ENCODE measurements at places on chromosomes 6 and 20. TPM values are rescaled to one million over a fixed set of nuclear protein-coding genes. Genes with fewer than 3 reads are reported as not detected.

DNA sequence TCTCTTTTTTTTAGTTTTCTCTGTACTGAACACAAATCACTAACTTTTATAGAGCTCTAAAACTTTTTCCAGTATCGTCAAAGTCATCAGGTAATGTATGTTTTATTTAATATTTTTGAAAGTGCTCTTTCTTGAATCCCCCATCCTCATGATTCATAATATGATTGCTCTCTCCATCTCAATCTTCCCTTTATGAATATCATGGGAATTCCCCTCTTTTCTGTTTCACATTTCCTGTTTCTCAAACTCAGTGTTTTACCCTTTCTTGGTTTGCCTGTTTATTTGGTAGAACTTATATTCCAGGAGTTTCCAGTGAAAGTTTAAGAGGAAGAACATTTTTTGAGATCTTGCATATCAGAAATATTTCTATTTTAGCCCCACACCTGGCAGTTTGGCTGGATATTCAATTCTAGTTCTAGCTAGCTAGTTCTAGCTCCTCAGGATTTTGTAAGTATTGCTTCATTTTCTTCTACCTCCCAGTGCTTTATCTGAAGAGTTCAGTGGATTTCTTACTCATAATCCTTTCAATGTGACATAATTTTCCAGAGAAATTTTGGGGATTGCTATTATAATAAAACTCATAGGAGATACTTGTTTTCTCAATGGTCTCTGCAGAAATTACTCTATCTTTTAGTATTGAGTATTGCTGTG, 6.1 kb upstream of the C6orf58 start:
- no peak for DNase-seq

DNA sequence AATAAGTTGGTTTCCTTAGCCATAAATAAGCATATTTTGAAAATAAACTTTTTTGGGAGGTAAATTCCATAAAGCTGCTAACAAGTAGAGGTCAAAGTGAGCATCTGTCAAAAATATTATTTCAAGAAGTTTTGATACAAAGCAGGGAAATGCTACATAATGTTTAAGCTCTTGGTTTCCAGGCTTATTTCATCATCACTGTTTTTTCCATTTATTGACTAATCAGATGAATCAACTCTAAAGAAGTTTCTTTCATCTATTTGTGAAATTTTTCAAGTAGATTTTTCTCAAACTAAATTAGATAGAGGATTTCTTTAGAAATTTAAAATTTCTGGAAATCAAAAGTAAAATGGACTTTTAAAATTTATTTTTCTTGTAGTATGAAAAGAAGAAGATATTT, 89.5 kb upstream of the TBX18 start:
- peak; percentile 53 for DNase-seq

GRCh38 chr20:57661746-57662455, 41.7 kb upstream of the ZBP1 start:
- DNase-seq, result no peak

- no peak for DNase-seq
These were observed 36.7 kb downstream of the PTPRA start for GRCh38 chr20:2909953-2910352.

Gene GTF3C6
- 57.1 TPM for total RNA-seq

Gene TDP2
- 16.0 TPM for total RNA-seq

Gene PRND
- 46.4 TPM for total RNA-seq

- DNase-seq, result peak; percentile 27
These were observed 10.8 kb upstream of the WTAP start for GRCh38 chr6:159716247-159717096.

DNA sequence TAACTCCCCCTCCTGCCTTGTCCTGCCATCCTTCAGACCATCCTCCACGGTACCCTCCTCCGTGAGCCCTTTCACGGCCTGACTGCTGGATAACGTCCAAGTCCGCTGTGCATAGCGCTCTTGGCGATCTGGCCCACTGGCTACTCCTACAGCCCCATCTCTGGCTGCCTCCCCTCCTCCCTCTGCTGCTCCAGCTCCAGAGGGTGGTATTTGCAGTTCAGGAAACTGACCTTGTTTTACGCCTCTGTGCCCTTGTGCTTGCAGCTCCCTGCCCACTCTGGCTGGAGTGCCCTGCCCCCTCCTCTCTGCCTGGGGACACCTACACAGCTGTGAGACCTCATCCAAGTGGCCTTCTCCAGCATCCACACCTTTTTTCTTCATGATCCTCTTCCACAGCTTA, 6.5 kb upstream of the RREB1 start:
- DNase-seq, result no peak

Gene DDRGK1
- total RNA-seq, result 28.9 TPM

GRCh38 chr6:64225503-64225902, 589.9 kb downstream of the PHF3 start:
- no peak for DNase-seq

DNA sequence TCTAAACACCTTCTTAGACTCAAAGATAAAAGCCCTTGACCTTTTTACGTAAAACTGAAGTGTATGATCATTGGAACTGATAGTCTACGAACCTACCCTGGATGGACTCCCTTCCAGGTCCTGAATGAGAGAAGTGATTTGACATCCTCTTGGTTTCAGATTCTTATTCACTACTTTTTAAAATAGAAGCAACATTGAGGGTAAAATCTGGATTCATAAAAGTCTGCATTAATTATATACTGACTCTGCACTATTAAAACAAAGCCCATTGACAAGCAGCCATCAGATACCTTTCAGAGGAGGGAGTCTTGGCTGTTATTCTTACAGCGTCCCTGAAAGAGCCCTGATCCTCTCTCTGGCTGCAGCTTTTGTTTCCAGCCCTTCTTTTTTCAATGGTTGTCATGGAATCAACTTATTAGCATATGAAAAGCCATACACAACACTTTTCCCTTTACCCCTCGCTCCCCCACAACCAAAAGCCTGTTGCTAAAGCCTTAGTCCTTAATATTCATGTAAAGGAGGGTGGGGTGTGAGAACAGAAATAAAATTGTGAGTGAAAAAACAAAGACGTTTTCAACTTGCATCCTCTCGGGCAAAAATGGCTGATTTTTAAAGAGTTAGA, 270.0 kb upstream of the MARCKS start:
- DNase-seq, result peak; percentile 47

Gene COL11A2
- total RNA-seq, result 172 TPM

- DNase-seq, result no peak
These were observed 62.2 kb upstream of the CLDN20 start for GRCh38 chr6:155201461-155202226.

DNA sequence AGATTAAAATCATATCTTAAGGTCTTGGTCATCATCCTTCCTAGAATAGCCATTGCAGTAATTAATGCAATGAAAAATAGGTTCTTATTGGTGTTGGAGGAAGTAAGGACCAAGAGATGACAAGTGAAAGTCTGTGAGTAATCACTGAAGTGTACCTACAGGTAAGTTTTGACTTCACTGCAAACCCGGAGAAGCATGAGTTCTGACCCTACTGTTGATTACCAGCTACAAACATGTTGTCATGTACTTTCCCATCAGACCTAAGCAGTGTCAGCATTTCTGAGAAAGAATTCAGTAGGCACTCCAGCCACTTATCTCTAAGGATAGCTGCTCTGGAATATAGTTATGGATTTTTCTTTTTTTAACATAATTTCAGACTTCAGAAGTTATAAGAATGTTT, 280.9 kb downstream of the ZFAND3 start:
- no peak for DNase-seq

- no peak for DNase-seq
These were observed 215.5 kb downstream of the ALDH8A1 start for GRCh38 chr6:134734312-134734869.

DNA sequence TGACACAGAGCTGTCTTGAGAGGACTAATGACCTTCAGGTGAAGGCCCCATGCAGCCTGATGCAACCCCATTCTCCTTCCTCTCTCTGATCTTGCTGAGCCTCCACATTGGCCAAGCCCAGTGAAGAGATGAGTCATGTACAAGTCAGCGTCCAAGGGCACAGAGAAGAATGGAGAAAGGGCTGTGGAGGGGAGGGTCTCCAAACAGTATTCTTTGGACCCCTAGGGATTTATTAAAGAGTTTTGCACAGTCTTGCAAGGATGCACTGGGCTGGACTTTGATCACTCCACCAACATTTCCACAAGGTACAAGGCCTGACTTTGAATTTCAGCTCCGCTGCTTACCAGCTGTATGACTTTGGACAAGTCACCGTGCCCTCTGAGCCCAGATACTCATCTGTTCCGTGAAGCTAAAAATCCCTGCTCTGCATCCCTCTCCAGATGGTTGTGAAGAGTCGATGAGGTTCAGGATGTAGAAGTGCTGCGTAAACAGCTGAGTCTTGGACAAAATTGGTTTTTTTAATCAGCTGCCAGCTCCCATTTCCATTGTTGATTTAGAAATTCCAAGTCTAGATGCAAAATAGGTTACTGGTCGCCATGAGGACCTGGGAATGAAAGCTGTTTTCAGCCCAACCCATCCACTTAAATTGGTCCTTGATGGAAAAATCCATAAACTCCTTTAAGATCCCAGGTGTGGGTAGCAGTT, 14.1 kb upstream of the KCNG1 start:
- DNase-seq, result no peak

Data from muscle of leg (tissue), 16 donors.